ENCODE measurements at places on chromosomes 11 and 22.

- DNase-seq, result no peak
Measured at GRCh38 chr11:132610791-132611190, 921.5 kb downstream of the OPCML start.

GRCh38 chr11:110121204-110121603, 28.0 kb downstream of the ZC3H12C start:
- DNase-seq, result no peak

GRCh38 chr22:26618455-26618854, 628 bp upstream of the CRYBB1 start:
- no peak for DNase-seq

DNA sequence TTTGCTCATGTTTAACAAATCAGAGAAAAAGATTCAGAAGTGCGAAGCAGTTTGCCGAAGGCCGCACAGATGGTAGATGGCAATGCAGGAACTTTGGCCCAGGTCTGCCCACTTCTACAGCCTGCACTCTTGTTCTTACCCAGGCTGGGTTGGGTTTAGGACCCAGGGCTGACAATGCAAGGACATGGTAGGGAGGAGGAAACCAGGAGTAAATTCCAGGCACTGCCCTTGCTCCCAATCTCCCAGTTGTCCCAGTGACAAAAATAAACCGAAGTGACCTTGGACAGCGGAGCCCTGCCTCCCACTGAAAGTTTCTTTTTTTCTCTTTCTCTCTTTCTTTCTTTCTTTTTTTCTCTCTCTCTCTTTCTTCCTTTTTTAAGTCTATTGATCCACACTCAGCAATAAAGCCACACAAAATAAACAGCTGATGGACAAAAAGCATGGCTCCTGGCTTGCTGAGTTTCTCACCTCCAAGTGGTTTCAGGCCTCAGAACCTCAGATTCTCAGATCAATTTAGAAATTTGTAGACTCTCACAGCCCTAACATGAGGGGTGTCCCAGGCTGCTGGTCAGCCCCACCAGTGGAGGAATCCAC, 33.5 kb upstream of the FCHSD2 start:
- DNase-seq, result no peak

DNA sequence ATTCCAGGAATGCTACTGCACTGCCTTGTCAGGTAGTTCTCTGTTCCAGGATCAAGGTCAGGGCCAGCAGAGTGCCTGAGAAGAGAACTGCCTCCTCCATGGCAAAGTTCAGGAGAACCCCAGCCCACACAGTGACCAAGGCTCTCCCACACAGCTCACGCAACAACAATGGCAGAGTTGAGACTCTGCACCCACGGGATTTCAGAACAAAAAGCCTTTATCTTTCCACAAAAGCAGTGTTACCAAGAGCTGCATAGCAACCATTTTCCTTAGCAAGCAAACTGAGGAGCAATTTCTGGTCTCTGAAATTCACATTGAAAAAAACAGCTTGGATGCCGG, 11.1 kb downstream of the PLAAT3 start:
- DNase-seq, result no peak

- DNase-seq, result no peak
Measured at GRCh38 chr11:94141511-94142307, 13.1 kb downstream of the PANX1 start.

- no peak for DNase-seq
Measured at GRCh38 chr22:42691440-42691839, 29.2 kb downstream of the A4GALT start.

GRCh38 chr22:36257948-36258670, 5.2 kb downstream of the APOL1 start:
- DNase-seq, result no peak

GRCh38 chr11:65329478-65329877, 4.2 kb upstream of the DPF2 start:
- no peak for DNase-seq

DNA sequence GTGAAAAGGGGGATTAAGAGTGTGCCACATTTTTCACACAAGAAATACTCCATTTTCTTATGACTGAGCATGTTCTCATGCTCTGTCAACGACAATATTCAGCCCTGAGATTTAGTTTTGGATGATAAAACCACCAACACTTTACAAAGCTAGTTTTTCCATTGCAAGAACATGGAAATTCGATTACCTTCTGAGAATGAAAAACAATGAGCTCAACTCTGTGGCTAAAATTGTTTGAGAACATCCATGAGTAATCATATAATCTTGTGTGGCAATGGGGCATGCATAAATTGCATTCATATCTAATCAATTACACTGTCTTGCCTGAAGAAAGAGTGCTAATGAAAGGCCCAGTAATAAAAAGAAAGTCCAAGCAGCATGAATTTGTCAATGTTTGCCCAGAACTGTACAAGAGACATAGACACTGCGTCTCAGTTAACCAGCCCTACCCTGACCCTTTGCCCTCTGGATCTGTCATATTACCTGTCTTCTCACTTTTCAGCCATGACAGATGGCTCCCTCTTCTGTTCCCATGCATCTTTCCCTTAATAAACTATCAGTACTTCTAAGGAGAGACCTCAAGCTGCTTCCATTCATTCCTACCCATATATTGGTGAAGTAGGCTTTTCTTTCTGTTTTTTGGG, 253.4 kb downstream of the FAM76B start:
- no peak for DNase-seq

- DNase-seq, result no peak
Measured at GRCh38 chr22:35452810-35453743, 53.1 kb downstream of the MCM5 start.

DNA sequence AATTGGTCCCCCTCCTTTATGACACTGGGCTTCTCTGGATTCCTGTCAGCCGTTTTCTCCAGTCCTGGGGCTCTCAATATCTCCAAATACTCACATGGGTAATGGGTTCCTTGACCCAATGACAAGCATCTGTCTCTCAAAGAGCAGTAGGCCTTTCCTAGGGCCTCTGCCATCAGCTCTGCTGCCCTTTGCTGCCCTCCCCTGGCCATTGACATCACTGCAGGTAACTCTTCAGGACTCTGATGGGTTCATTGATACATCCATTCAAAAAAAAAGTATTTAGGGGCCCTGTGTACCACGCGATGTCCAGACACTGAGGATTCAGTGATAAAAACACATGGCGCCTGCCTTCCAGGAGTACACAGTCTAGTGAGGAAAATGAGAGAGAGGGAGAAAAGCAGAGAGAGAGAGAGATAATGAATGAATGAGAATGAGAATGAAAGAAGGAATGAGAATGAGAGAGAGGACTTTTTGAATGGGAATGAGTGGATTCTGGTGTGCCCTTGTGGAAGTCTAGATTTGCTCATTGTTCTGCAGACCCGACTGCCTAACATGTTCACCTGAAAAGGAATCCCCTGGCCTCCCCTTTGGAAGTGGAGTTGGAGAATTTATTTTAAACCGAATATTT, 42.6 kb upstream of the OLFML1 start:
- DNase-seq, result peak; percentile 64

All from KBM-7 (cell line).